ENCODE measurements at places on chromosomes 2 and 18. TPM values are rescaled to one million over a fixed set of nuclear protein-coding genes. Genes with fewer than 3 reads are reported as not detected.

Gene LRP2
- 0.13 TPM for total RNA-seq

Gene GPATCH11
- total RNA-seq = 9.9 TPM

Gene DYNAP
- not detected for total RNA-seq

Gene CBLN2
- not detected for total RNA-seq

Gene EML6
- 0.49 TPM for total RNA-seq

Gene GREB1L
- total RNA-seq = not detected

Gene SLC8A1
- total RNA-seq = not detected

Gene SP5
- 1.8 TPM for total RNA-seq

Gene C2orf74
- total RNA-seq = not detected

Gene CDKL4
- not detected for total RNA-seq

DNA sequence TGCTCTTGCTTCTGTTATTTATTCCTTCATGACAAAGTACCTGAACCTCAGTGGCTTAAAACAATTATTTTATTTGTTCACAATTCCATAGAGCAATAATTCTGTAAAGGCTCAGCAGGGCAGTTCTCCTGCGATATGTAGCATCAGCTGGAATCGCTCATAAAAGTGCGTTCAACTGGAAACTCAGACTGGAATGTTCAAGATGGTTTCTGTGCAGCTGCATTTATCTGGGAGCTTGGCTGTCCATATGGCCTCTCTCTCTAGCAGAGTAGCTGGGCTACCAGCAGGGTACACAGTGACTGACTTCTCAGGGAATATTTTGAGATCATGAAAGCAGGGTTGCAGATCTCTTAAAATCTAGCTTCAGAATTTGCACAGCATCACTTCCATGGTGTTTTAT is 13.5 kb downstream of the CCDC121 start:
- DNase-seq = no peak
- peaks cover 83% of the 10 kb centered on the region for H3K36me3 ChIP-seq
- H3K4me1 ChIP-seq = no peaks in the 10 kb centered on the region
- no peaks in the 10 kb centered on the region for H3K27me3 ChIP-seq
- no peak overlapping the region for H3K4me3 ChIP-seq

- H3K36me3 ChIP-seq = no peaks in the 10 kb centered on the region
- H3K4me3 ChIP-seq = no peak overlapping the region
- H3K4me1 ChIP-seq = no peaks in the 10 kb centered on the region
- H3K27me3 ChIP-seq = no peaks in the 10 kb centered on the region
- no peak for DNase-seq
Observed at GRCh38 chr2:17083902-17084301, 418.3 kb upstream of the CYRIA start.

- no peak overlapping the region for H3K27ac ChIP-seq
- no peaks in the 10 kb centered on the region for H3K36me3 ChIP-seq
- no peak overlapping the region for H3K4me3 ChIP-seq
- DNase-seq = no peak
Observed at GRCh38 chr2:155930312-155930711, 402.2 kb downstream of the NR4A2 start.

DNA sequence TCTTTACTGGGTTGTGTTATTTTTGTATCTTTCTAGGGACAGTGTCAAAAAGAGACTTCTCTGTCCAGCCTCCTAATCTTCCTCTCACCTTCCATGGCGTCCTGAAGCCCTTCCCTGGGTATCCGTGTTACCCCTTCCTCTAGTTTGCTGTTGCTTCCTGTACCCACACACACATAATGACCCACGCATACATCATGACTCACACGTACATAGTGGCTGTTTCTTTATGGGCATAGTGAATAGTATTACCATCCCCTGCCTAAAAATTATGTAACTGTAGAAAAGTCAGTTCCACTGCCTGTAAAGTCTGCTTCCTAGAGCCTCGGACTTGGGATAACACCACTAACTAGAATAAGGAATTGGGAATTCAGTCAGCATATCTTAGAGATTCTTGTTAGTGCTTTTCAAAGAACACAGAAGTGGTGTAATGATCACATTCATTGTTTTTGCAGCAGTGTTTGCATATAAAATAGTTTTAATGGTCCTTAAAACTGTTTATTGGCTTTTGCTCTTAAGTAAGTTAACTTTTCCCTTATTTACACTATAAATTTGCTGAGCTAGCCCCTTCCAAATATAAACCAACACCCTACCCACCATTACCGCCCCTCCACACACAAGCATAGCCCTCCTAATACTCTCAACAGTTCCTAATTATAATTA is 308.4 kb upstream of the RAB12 start:
- H3K4me1 ChIP-seq = no peaks in the 10 kb centered on the region
- no peaks in the 10 kb centered on the region for H3K36me3 ChIP-seq
- H3K27me3 ChIP-seq = peaks cover 15% of the 10 kb centered on the region
- no peak overlapping the region for H3K27ac ChIP-seq

GRCh38 chr2:127320586-127321275 is 26.8 kb upstream of the ERCC3 start:
- H3K4me3 ChIP-seq = no peak overlapping the region
- H3K4me1 ChIP-seq = no peaks in the 10 kb centered on the region
- DNase-seq = no peak
- H3K27ac ChIP-seq = no peak overlapping the region
- H3K27me3 ChIP-seq = no peaks in the 10 kb centered on the region
- H3K36me3 ChIP-seq = peaks cover 41% of the 10 kb centered on the region

DNA sequence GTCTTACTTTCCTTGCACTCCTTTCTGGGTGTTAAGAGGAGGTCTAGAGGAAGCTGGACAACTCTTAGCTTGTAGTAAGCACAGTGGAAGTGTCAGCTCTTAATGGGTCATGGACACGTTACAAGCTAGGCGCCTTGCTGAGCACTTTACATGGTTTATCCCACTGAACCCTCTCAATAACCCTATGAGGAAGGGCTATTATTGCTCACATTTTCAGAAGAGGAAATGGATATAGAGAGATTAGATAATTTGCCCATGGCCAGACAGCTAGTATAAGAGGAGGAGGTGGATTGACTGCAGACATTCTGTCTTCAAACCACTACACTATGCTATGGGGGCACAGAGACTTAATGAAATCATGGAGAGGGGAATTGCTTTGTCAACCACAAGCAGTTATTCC is 8.3 kb upstream of the IL1RN start:
- peaks cover 4% of the 10 kb centered on the region for H3K4me1 ChIP-seq
- no peak overlapping the region for H3K4me3 ChIP-seq
- H3K27me3 ChIP-seq = peaks cover 16% of the 10 kb centered on the region
- H3K36me3 ChIP-seq = no peaks in the 10 kb centered on the region
- no peak overlapping the region for H3K27ac ChIP-seq

DNA sequence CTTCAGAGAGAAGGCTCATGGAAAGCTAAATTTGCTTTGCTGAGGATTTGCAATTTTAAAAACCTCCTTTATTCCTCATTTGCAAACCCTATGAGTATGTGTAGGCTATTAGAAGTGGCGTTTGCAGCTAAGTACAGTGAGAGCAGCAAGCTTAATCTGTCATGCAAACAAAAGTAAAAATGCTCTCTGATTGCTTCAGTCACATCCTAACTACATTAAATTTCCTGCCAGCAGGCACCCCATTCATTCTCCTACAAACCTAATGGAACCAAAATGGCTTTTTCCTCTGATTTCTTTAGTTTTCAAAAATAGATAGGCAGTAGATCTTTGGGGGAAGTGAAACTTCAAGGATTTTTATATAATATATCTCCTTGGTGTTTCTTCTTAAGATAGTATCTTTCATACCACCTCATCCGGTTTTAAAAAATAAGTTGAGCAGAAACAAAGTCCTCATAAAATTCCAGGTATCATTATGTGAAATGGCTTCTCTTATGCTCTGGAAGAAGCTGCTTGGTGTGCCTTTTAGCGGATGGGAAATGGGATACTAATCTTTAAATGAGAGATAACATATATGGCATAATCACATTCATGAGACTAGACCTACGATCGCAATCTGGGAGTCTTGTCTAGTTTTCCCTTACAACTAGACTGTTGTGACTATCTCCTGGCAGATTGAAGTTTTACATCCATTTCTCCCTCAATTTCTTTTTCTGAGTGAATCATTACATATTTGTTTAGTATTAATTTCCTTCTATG is 49.1 kb downstream of the CLIP4 start:
- DNase-seq = no peak
- H3K27me3 ChIP-seq = peaks cover 2% of the 10 kb centered on the region
- no peak overlapping the region for H3K4me3 ChIP-seq
- no peak overlapping the region for H3K27ac ChIP-seq
- no peaks in the 10 kb centered on the region for H3K36me3 ChIP-seq

GRCh38 chr2:205712508-205712907 is 30.2 kb downstream of the NRP2 start:
- no peak overlapping the region for H3K4me3 ChIP-seq
- no peak for DNase-seq
- no peaks in the 10 kb centered on the region for H3K4me1 ChIP-seq
- H3K36me3 ChIP-seq = no peaks in the 10 kb centered on the region

GRCh38 chr2:156695020-156695419 is 258.8 kb downstream of the GPD2 start:
- no peak for DNase-seq
- H3K4me1 ChIP-seq = no peaks in the 10 kb centered on the region
- no peaks in the 10 kb centered on the region for H3K36me3 ChIP-seq
- no peak overlapping the region for H3K27ac ChIP-seq
- no peaks in the 10 kb centered on the region for H3K27me3 ChIP-seq

- H3K27ac ChIP-seq = no peak overlapping the region
- H3K4me1 ChIP-seq = no peaks in the 10 kb centered on the region
- H3K4me3 ChIP-seq = no peak overlapping the region
- no peaks in the 10 kb centered on the region for H3K36me3 ChIP-seq
Observed at GRCh38 chr2:179239195-179239594, 25.4 kb downstream of the SESTD1 start.

DNA sequence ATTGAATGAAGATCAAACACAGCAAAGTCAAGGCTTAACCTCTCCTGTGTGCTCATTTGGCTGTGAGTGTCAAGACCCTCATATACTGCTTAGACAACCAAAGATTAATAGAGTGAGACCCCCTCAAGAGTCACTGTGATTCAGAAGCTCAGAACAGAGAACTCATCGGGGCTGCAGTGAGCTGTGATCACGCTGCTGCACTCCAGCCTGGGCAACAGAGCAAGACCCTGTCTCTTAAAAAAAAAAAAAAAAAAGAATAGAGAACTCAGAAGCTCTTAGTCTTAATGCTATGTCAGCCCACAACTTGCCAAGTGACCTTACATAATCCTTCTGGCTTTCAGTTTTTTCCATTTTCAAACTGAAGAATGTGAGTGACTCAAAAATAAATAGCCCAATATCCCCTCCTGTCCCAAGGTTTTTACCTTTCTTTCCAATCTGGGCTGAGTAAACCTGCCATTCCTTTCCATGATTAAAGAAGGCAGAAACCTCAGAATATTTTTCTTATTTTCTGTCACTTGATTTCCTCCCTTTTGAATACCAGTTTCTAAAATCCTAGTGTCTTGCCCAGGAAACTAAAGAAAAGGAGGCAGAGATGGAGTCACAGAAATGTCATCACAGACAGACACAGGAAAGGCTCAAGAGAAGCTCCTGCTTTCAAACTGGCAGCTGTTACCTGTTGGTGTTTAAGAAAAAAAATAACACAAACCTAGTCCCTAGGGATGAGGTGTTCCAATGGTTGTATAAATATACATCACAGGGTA is 102.4 kb downstream of the CACNB4 start:
- H3K27me3 ChIP-seq = peaks cover 14% of the 10 kb centered on the region
- DNase-seq = no peak
- H3K4me1 ChIP-seq = no peaks in the 10 kb centered on the region
- no peaks in the 10 kb centered on the region for H3K36me3 ChIP-seq
- H3K27ac ChIP-seq = no peak overlapping the region

GRCh38 chr2:162308747-162309503 is 9.6 kb downstream of the IFIH1 start:
- no peak for DNase-seq
- no peak overlapping the region for H3K4me3 ChIP-seq
- no peaks in the 10 kb centered on the region for H3K36me3 ChIP-seq
- no peaks in the 10 kb centered on the region for H3K27me3 ChIP-seq
- no peak overlapping the region for H3K27ac ChIP-seq

- no peaks in the 10 kb centered on the region for H3K4me1 ChIP-seq
- no peaks in the 10 kb centered on the region for H3K36me3 ChIP-seq
- no peak overlapping the region for H3K27ac ChIP-seq
- H3K4me3 ChIP-seq = no peak overlapping the region
Observed at GRCh38 chr2:95073856-95074662, 47.5 kb downstream of the MRPS5 start.

DNA sequence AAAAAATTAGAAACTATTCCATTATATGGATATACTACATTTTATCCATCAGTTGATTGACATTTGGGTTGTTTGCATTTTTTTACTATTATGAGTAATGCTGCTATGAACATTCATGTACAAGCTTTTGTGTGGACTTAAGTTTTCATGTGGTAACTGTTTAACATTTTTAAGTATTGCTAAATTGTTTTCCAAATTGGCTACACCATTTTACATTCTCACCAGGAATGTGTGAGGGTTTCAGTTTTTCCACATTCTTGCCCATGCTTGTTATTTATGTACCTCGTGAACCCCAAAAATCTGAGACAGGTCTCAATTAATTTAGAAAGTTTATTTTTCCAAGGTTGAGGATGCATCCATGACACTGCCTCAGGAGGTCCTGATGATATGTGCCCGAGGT is 3.1 kb upstream of the TXNL4A start:
- no peak overlapping the region for H3K4me3 ChIP-seq
- no peak for DNase-seq
- peaks cover 5% of the 10 kb centered on the region for H3K36me3 ChIP-seq
- peaks cover 9% of the 10 kb centered on the region for H3K4me1 ChIP-seq

DNA sequence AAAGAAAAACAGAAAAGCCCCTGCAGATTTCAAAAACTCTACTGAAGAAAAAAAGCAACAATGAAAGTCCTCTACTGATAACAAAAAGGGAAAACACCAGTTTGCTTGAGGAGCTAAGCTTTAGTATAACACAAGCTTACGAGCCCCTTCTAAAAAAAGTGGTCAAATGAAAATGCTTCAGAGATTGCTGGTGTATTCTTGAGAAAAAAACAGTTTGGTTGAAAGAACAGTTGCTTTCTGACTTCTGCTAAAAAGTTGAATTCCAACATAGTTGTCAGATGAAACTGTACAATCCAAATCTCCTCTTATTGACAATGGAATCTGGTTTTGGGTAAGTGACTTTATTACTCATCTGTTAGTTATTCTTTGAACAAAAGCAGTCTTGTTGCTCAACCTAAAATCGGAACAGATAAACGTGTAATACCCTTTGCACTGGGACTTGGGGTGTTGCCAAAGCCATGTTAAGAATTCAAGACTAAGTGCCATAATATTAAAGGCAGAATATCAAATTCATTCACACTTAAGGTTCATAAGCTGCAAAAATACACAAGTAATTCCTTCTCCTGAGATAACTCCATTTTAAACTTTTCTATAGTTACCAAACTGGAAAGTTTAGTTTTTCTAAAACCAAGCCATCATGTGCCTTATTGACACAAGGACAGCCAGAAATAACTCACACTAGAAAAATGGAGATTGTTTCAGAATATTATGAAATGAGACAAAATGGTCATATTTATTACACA is 45.3 kb upstream of the SPAG16 start:
- H3K27ac ChIP-seq = no peak overlapping the region
- no peaks in the 10 kb centered on the region for H3K27me3 ChIP-seq
- H3K4me3 ChIP-seq = no peak overlapping the region
- H3K4me1 ChIP-seq = no peaks in the 10 kb centered on the region
- no peaks in the 10 kb centered on the region for H3K36me3 ChIP-seq

- no peaks in the 10 kb centered on the region for H3K27me3 ChIP-seq
- no peak overlapping the region for H3K4me3 ChIP-seq
- peaks cover 20% of the 10 kb centered on the region for H3K4me1 ChIP-seq
- H3K36me3 ChIP-seq = no peaks in the 10 kb centered on the region
Observed at GRCh38 chr2:96154506-96155380, 9.5 kb upstream of the DUSP2 start.
